ENCODE measurements at places on chromosomes 11 and 22. TPM values are rescaled to one million over a fixed set of nuclear protein-coding genes. Genes with fewer than 3 reads are reported as not detected.

Gene PDGFB
- total RNA-seq, result not detected

Gene C11orf42
- not detected for total RNA-seq

Gene NAV2
- 34.8 TPM for total RNA-seq

Gene SERHL2
- total RNA-seq, result 10.3 TPM

Gene CRYAB
- 48.3 TPM for total RNA-seq

Gene HBD
- 0.83 TPM for total RNA-seq

Gene SLC22A9
- not detected for total RNA-seq

Gene PATE2
- 0.29 TPM for total RNA-seq

Gene VPS37C
- total RNA-seq, result 10.0 TPM

Gene TMEM25
- total RNA-seq, result 22.7 TPM

Gene PDGFD
- total RNA-seq, result 0.15 TPM

Gene FAM180B
- not detected for total RNA-seq

Gene MAPK8IP1
- total RNA-seq, result 17.4 TPM

Gene PIWIL4
- 4.1 TPM for total RNA-seq

Gene CHORDC1
- 29.6 TPM for total RNA-seq

Gene TRIM49
- not detected for total RNA-seq

Gene ME3
- 44.9 TPM for total RNA-seq

Gene TUG1
- 46.0 TPM for total RNA-seq

Gene ZNHIT2
- 15.9 TPM for total RNA-seq

Gene LMO2
- total RNA-seq, result not detected

Gene MAPK12
- 27.1 TPM for total RNA-seq

Gene BSCL2
- total RNA-seq, result 49.5 TPM

Gene MFNG
- total RNA-seq, result 1.5 TPM

Gene DEUP1
- total RNA-seq, result not detected

Gene PAMR1
- total RNA-seq, result 141 TPM

Gene MS4A7
- not detected for total RNA-seq

Gene HMOX1
- total RNA-seq, result 217 TPM

All from smooth muscle cell of trachea (primary cell).